ENCODE measurements at places on chromosomes 1 and 21. TPM values are rescaled to one million over a fixed set of nuclear protein-coding genes. Genes with fewer than 3 reads are reported as not detected.

DNA sequence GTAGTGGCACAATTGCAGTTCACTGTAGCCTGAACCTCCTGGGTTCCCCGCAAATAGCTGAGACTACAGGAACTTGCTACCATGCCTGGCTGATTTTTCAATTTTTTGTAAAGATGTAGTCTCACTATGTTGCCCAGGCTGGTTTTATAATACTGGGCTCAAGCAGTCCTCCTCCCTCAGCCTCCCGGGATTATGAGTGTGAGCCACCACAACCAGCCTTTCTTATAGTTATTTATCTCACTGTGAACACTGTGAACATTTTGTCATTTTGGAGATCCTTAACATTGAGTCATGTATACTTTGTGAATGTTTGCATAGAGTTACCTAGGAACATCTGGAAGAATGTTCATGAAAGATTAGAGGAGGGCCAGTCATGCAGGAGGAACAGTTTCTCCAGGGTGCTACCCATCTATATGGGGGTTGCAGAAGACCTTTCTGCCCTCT lies 127.1 kb upstream of the CACYBP start:
- H3K4me3 ChIP-seq = no peak overlapping the region
- H3K27me3 ChIP-seq = no peaks in the 10 kb centered on the region
- H3K4me1 ChIP-seq = peaks cover 31% of the 10 kb centered on the region
- no peak overlapping the region for H3K27ac ChIP-seq
- no peaks in the 10 kb centered on the region for H3K36me3 ChIP-seq

- H3K4me3 ChIP-seq = no peak overlapping the region
- H3K36me3 ChIP-seq = no peaks in the 10 kb centered on the region
- H3K27ac ChIP-seq = no peak overlapping the region
- no peaks in the 10 kb centered on the region for H3K4me1 ChIP-seq
Measured at GRCh38 chr1:22533244-22533895, 29.9 kb upstream of the EPHA8 start.

DNA sequence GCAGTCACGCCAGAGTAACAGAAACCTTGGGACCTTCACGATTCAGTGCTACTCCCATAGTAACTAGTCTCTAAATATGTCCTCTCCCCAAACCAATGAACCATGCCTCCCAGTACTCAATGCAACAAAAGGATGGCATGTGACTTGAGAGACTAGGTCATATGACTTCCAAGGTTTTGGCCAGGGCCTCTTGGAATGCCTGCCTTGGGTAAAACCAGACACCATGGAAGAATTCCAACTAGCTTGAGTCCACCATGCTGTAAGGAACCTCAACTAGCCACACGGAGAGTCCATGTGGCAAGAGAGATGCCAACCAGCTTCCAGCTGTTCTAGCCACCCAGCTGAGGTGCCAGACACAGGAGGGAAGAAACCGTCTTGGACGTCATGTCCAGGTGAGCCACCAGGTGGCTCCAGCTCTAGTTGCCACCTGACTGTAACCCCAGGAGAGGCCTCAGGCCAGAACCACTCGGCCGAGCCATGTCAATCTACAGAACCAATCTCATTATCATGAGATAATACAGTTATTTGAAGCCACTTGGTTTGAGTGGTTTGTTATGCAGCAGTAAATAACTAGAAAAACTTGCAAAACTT lies 115.0 kb downstream of the SYF2 start:
- H3K27me3 ChIP-seq = no peaks in the 10 kb centered on the region
- H3K4me1 ChIP-seq = no peaks in the 10 kb centered on the region
- no peaks in the 10 kb centered on the region for H3K36me3 ChIP-seq
- peak; percentile 43 for DNase-seq

DNA sequence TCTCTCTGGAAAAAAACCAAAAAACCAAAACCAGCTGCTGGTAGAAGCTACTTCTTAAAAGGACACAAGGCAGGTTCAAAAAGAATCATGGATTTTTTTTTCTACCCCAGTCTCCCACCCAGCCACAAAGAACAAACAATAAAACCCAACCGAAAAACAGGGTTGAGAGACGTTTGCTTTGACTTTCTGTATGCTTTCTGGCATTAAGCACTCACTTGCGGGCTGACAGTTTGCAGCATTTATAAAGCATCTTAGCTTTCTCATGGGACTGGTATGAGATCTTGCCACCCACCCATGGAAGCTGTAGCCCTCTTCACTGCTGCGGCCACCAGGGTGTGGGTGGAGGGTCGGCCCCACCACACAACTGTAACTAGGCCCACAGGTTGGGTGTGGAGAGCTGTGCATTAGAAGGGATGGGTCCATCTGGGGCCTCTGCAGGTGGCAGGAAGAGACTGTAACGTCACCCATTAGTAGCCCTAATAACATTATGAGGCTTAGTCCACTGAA lies 165.7 kb downstream of the RHOU start:
- H3K27me3 ChIP-seq = no peaks in the 10 kb centered on the region
- no peaks in the 10 kb centered on the region for H3K36me3 ChIP-seq
- peaks cover 11% of the 10 kb centered on the region for H3K4me1 ChIP-seq
- H3K27ac ChIP-seq = no peak overlapping the region
- no peak overlapping the region for H3K4me3 ChIP-seq

DNA sequence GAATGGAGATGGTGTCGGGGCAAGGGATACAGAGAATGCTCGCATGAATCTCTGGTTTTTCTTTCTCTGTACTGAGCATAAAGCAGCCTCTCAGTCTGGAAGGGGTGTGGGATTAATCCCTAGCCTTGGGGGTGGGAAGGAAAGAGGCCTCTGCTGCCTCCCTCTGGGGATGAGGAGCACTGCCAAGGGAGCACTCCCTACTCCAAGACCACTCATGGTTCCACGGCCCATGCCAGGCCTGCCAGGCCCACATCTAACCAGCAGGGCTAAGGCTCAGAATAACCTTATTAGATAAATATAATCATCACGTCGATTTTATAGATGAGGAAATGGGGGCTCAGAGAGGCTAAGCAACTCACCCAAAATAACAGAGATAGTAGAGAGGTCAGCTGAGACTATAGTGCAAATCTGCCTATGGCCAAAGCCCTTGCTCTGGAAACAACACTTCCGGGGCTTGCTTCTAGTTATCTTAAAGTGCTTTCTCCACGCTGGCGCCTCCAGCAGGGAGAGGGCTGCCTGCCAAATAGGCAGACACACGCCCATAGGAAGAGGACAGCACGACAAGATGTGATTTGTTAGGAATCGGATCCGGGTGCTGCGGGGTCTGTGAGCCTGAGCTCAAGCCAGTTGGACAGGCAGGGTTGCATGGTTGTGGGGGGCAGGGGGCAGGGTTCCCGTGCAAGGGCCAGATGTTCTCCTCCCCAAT lies 522 bp downstream of the TEX35 start:
- H3K4me3 ChIP-seq = no peak overlapping the region
- DNase-seq = no peak
- H3K27me3 ChIP-seq = no peaks in the 10 kb centered on the region
- H3K27ac ChIP-seq = no peak overlapping the region
- H3K4me1 ChIP-seq = no peaks in the 10 kb centered on the region
- H3K36me3 ChIP-seq = no peaks in the 10 kb centered on the region

GRCh38 chr1:170388489-170388888 lies 143.5 kb upstream of the GORAB start:
- no peaks in the 10 kb centered on the region for H3K27me3 ChIP-seq
- H3K36me3 ChIP-seq = no peaks in the 10 kb centered on the region
- H3K27ac ChIP-seq = no peak overlapping the region
- no peak for DNase-seq
- no peak overlapping the region for H3K4me3 ChIP-seq
- H3K4me1 ChIP-seq = no peaks in the 10 kb centered on the region

DNA sequence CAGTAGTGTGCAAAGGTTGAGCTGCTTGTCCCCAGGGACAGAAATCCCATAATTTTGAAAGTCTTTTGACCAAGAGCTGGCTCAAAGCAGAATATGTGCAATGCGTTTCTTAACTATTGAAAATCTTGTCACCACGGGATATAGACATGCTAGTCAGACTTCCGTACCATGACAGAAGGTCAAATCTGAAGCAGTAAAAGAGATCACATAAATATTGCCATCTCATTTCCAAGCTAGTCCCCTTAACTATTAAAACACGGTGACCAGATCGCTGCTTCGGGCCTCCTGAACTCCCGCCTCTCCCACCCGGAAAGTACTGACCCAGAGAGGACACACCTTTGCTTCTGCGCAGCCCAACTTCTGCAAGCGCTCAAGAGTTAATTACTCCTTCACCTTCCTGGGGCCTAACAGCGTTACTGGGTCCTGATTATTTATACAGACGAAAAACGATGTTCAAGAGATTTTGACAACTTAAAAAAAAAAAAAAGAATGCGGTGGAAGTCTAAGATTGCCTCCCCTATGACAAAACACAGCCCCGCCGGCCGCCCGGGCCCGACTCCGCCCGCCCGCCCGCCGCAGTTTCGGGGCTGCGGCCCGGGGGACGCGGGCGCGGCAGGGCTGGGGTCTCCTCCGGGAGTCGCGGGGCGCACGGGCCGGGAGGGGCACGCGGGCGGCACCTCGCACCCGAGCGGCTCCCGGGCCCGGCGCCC lies 692 bp downstream of the SORT1 start:
- H3K4me1 ChIP-seq = peaks cover 25% of the 10 kb centered on the region
- no peaks in the 10 kb centered on the region for H3K36me3 ChIP-seq

DNA sequence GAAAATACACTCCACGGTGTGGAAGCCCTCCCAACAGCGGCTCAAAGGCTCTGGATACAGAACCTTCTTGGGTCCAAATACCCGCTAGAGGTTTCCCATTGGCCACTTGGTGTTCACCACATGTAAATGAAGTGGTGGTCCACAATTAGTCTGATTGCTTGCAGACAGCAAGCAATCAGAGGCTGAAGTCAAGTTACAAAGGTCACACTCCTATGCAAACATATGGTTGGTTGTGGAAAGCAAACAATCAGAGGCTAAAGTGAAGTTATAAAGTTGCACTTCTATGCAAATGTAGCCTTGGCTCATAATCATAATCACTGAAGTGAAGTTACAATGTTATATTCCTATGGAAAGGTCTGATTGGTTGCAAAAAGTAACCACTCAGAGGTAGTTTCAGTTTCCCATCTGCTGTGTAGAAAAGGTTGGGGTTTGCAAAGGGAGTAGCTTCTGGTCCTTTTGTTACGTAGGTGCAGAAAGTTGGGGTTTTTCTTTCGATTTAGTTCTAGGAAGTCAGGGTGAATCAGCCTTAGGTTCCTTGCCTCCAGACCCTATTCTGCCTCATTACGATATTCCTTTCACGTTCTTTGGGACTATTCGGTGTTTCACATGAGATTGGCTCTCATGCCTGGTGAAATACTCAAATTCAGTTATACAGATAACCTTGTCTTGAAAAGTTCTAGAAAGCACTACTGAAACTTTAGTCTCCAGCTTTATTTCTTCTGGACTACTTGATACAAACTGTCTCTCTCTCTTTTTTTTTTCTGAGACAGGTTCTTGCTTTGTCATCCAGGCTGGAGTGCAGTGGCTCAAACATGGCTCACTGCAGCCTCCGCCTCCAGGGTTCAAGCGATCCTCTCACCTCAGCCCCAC lies 36.7 kb upstream of the MTF2 start:
- DNase-seq = peak; percentile 80
- peak overlapping the region; percentile 81 for H3K27ac ChIP-seq
- H3K36me3 ChIP-seq = no peaks in the 10 kb centered on the region
- H3K4me1 ChIP-seq = peaks cover 12% of the 10 kb centered on the region
- H3K27me3 ChIP-seq = no peaks in the 10 kb centered on the region

- H3K4me3 ChIP-seq = no peak overlapping the region
- peaks cover 42% of the 10 kb centered on the region for H3K36me3 ChIP-seq
- DNase-seq = no peak
- no peaks in the 10 kb centered on the region for H3K4me1 ChIP-seq
- no peak overlapping the region for H3K27ac ChIP-seq
Measured at GRCh38 chr1:119159111-119159510, 18.7 kb upstream of the WARS2 start.

GRCh38 chr1:156097499-156098178 lies 15.4 kb upstream of the MEX3A start:
- DNase-seq = peak; percentile 53
- H3K4me3 ChIP-seq = no peak overlapping the region
- peak overlapping the region; percentile 93 for H3K27ac ChIP-seq

GRCh38 chr1:154941333-154942013 lies 5.0 kb upstream of the PMVK start:
- no peaks in the 10 kb centered on the region for H3K27me3 ChIP-seq
- no peak overlapping the region for H3K4me3 ChIP-seq
- H3K27ac ChIP-seq = peak overlapping the region; percentile 88
- peaks cover 77% of the 10 kb centered on the region for H3K4me1 ChIP-seq
- peak; percentile 52 for DNase-seq

DNA sequence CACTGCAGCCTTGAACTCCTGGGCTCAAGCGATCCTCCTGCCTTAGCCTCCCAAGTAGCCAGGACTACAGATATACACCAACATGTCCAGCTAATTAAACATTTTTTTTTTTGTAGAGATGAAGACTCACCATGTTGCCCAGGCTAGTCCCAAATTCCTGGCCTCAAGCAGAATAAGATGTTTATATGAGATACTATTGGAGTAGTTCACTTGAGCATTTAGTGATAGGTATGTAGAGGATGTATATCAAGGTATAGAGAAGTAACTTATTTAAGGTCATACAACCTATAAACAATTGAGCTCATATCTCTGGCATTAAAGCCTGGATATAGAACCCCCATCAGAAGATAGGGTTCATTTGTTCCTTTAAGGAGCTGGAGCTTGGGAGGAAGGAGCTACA lies 4.6 kb upstream of the TMEM269 start:
- no peaks in the 10 kb centered on the region for H3K27me3 ChIP-seq
- H3K4me1 ChIP-seq = peaks cover 7% of the 10 kb centered on the region
- H3K27ac ChIP-seq = no peak overlapping the region
- H3K36me3 ChIP-seq = peaks cover 15% of the 10 kb centered on the region
- DNase-seq = no peak
- no peak overlapping the region for H3K4me3 ChIP-seq

- peaks cover 5% of the 10 kb centered on the region for H3K27me3 ChIP-seq
- no peaks in the 10 kb centered on the region for H3K4me1 ChIP-seq
- no peak overlapping the region for H3K27ac ChIP-seq
Measured at GRCh38 chr1:110424699-110425611, 17.5 kb upstream of the LAMTOR5 start.

DNA sequence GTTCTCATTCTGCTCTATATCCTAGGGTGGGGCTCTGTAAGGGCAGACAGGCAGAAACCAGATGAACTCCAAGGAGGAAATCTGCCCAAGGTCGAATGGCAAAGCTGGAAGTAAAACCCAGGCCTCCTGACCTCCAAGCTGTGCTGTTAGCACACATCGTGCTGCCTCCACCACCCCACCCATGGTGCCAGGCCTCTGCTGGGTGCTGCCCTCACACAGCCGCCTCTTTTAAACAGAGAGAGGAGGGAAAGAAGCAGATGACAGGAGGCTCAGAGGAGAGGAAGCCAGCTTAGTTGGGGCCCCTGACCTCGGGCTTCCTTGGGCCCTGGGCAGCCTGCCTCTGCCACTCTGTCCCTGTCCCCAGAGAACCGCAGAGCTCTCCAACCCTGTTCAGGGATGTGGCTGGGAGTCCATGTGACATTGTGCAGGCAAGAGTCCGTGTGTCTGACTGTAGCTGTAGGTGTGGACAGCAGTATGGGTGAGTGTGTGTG lies 1.1 kb downstream of the SYNC start:
- peaks cover 16% of the 10 kb centered on the region for H3K4me1 ChIP-seq
- no peak overlapping the region for H3K4me3 ChIP-seq
- no peak overlapping the region for H3K27ac ChIP-seq
- no peak for DNase-seq
- peaks cover 38% of the 10 kb centered on the region for H3K27me3 ChIP-seq
- H3K36me3 ChIP-seq = no peaks in the 10 kb centered on the region

AMY1A gene
- polyA plus RNA-seq = not detected

STIL gene
- polyA plus RNA-seq = 1.2 TPM

NOTCH2NLA gene
- 61.7 TPM for polyA plus RNA-seq

CCDC181 gene
- polyA plus RNA-seq = not detected

COL8A2 gene
- not detected for polyA plus RNA-seq

IKBKE gene
- polyA plus RNA-seq = 36.1 TPM

PADI4 gene
- 1.6 TPM for polyA plus RNA-seq

ERI3 gene
- 39.6 TPM for polyA plus RNA-seq

All from B cell (primary cell).